ENCODE measurements at places on chromosomes 1 and 21.

DNA sequence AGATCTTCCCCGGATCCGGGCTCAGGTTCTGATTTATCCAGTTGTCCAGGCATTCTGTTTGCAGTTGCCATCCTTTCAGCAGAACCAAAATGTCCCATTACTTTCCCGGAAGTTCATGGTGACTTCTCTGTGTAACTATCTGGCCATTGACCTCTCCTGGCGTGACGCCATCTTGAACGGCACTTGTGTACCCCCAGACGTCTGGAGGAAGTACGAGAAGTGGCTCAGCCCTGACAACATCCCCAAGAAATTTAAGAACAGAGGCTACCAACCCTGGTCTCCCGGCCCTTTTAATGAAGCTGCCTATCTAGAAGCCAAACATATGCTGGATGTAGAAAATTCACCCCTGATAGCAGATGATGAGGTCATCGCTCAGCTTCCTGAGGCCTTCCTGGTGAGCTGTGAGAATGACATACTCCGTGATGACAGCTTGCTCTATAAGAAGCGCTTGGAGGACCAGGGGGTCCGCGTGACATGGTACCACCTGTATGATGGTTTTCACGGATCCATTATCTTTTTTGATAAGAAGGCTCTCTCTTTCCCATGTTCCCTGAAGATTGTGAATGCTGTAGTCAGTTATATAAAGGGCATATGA, 22.4 kb downstream of the AADACL4 start:
- no peak for DNase-seq

DNA sequence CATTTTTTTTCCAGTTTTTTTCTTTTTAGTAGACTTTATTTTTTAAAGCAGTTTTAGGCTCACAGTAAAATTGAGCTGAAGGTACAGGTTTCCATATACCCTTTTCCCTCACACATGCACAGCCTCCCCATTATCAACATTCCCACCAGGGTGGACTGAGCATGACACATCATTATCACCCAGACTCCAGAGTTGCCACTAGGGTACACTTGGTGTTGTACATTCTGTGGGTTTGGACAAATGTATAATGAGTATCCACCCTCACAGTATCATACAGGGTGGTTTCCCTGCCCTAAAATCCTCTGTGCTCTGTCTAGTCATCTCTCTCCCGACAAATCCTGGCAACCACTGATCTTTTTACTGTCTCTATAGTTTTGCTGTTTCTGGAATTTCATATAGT, 3.0 kb upstream of the AIM2 start:
- no peak for DNase-seq

- DNase-seq: no peak
Observed at GRCh38 chr1:22207511-22208267, 64.8 kb upstream of the WNT4 start.

DNA sequence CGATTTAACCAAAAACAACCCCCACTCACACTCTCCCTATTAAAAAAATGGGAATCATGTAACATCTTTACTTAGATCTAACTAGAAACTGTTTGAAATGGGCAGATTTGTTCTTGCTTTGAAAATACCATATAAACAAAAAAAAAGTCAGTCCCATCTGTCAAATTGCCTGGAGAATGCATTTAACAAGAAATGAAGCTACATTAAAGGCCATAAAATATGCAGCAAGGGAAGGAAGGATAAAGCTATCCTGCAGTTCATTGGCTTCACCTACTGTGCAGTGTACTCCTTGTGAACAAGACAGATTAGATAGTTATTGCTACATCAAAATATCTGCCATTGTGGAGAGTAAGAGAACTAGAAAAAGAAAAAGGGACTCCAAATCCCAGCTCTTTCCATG, 160.5 kb downstream of the LRRC7 start:
- no peak for DNase-seq

DNA sequence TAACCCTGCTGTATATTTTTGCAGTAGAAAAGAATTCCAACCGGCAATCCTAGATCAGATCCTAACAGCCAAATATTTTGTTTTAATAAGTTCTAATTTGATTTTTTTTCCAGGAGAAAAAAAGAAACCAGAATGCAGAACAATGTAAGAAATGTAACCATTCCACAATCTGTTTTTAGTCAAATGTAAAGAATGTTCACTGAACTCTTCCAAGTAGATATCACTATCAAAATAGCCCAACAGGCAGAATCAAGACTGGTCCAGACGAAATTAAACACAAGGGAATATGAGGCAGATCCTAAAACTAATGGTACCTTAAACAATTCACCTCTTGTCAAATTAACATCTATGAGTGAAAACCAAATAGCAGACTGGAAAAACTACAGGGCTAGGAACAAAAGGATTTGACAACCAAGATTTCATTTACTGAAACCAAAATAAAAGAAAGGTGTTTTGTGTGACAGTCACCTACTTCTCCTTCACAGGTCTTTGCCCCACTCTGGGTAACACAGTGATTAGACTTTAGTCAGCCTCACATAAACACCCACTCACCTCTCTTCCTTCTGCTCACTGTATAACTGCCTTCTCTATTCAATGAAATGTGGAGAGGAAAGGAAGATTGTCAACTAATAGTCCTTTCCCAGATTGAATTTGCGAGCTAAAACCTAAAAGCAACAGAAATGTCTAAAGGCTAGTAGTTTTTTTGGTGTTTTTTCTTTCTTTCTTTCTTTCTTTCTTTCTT, 137.9 kb downstream of the FAF1 start:
- DNase-seq: no peak

DNA sequence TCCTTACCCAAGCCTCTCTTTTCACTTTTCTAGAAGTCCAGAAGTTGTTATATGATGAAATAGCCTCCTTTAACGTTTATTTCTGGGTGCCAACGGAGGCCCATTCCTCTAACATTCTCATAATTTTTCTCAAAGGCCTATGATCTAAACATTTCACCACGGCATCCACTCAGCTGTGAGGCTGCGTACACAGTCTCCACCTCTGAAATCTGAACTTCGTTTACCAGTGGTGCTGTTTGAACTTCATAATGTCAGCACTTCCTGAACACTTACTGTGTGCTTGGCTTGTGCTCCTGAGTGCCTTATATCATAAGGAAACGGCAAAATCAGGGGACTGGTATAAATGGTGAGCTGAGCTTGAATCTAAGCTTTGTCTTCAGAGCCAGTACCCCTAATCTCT, 12.0 kb upstream of the RBP7 start:
- DNase-seq: no peak

DNA sequence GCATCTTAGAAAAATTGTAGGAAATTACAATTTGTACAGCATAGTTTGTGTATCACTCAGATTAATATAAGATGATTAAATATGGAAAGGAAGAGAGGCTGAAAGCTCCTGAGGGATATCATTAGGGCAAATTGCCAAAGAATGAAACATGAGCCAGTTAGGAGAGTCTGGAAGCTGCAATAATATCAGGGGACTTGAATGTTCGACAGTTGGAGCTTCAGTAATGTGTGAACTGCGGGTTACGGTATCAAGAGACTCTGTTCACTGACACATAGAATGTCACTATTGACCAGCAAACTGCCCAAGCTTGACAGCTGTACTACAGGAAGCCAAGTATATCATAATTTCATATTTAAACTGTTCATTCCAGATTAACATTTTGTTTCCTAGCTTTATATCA, 157.2 kb downstream of the DENND1B start:
- no peak for DNase-seq

DNA sequence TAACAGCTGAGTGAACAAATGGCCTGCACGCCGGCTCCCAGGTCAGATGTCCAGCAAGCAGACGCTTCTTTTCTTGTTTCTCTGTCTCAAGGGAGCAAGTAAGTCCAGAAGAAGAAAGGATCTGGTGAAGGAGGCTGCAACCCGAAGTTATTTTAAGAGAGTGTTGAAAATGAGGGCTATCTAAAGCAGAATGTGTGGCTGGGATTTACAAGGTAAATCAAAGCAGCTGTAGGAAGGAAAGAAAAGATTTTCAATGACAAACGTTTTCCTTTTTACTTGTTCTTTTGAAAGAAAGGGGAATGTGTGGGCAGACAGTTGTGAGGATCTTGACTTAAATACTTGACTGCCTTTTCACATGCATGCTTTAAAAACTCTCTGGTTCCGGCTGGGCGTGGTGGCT, 311.5 kb downstream of the KIF26B start:
- DNase-seq: no peak

- no peak for DNase-seq
Observed at GRCh38 chr1:175493321-175494010, 249.9 kb downstream of the TNR start.

All from activated gamma-delta T cell treated with anti-CD3 and anti-CD28 coated beads, Interleukin-2, amount 50 U/mL, for 16 hours (primary cell).